Memory B cell (primary cell): ENCODE measurements at places on chromosomes 7 and 10.

DNA sequence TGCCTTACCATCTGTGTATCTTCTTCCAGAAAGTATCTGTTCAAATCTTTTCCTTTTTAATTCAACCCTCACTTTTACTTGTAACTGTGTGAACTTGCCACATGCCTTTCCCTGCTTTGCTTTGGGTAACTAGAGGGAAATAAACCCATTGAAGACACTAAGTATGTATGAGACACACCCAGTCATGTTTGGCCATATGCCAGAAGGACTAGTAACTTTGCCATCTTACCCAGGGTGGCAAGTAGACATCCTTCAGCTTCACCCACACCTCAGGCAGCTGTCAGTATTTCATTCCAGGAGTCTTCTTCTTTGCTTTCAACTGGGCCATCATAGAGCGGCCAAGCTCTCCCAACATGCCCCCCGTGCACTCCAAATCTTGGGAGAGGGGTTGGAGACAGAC lies 323.1 kb downstream of the TNS3 start:
- no peak for DNase-seq

DNA sequence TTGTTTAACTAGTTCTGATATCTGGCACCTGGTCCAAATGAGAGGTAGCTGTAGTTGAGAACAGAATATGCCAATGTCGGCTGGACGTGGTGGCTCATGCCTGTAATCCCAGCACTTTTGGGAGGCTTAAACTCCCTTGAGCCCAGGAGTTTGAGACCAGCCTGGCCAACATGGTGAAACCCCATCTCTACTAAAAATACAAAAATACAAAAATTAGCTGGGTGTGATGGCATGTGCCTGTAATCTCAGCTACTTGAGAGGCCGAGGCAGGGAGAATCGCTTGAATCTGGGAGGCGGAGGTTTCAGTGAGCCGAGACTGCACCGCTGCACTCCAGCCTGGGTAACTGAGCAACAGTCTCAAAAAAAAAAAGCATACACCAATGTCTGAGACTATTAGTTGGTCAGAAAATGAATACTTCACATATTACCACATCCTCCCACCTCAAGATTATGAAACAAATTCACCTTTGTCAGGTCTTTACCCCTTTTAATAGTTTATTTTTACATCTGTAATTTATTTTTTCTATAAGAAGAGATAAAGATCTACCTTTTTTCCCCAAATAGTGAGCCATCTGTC lies 38.8 kb downstream of the EPC1 start:
- DNase-seq, result no peak

DNA sequence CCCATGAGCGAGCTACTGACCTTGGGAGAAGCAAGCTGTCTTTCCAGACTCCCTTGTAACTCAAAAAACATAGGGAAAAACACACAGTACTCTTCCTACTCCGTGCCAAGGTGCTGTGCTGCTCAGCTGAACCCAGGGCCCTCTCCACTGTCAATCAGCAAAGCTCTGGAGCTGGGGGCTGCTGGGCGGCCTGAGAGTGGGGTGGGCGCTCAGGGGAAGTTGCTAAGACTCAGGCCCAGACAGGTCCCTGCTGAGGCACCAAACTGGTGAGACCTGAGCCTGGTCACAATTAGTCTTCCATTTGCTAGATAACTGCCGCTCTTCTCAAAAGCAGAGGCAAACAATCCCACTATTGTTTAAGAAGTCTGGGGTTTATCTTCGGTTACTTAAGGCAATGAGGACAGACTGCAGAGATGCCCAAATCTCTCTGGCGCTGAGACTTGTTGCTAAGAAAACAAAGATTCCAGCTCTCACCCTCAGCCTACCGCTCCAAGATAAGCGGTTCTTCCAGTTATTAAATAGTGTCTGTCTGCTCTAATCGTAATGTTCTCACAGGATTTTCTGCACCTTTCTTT lies 22.0 kb downstream of the STEAP1B start:
- no peak for DNase-seq

- no peak for DNase-seq
Measured at GRCh38 chr7:68224041-68224741, 1227.6 kb downstream of the TYW1 start.

DNA sequence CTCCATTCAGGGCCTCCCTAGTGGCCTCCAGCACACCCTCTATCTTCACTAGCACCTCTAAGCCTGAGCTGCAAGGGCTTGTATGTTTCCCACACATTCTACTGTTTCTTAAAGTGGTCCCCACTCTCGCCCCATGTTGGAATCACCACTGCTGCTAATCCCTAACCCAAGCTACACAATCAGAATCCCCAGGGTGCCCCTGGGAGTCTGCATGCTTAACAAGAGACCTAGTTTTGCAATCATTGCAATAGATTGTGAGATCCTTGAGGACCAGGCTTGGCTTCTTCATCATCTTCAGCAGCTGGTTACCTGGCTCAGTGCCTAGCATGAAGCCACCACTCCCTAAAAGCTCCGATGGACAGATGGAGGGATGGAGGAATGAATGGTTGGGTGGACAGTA lies 113.9 kb downstream of the MYOF start:
- no peak for DNase-seq

DNA sequence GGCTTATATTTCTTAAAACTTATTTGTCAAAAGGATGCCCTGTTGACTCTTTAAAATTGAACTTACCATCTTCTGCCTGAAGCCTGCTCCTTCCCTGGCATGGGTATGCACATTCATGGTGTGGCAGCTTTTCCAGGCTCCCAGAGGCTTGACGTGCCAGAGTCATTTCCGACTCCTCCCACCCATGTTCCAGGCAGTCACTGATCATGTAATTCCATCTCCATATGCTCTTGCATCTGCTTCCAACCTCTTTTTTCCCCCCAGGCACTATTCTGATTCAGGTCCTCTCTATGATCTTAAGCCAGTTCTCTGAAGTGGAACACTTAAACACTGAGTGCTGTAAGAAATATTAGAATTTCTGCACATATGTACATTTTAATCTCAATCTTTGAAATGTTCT lies 82.2 kb downstream of the CFAP58 start:
- DNase-seq, result no peak

- no peak for DNase-seq
Measured at GRCh38 chr7:37920305-37920848, at the start of gene EPDR1. TSS of gene EPDR1 (plus strand) at chr7:37920640. CDS start at chr7:37920940, 300 bp downstream.

GRCh38 chr7:16606704-16607103 lies 38.9 kb downstream of the ANKMY2 start:
- no peak for DNase-seq
